Activated CD4-positive, alpha-beta T cell treated with anti-CD3 and anti-CD28 coated beads, Interleukin-2, amount 10 ng/mL, durations not matched to agents 7 days and 5 days (primary cell): ENCODE measurements at places on chromosomes 2 and 18. TPM values are rescaled to one million over a fixed set of nuclear protein-coding genes. Genes with fewer than 3 reads are reported as not detected.

The SERPINB3 gene
- not detected for total RNA-seq

The BMP10 gene
- not detected for total RNA-seq

The SERPINB8 gene
- 5.3 TPM for total RNA-seq

The CFAP53 gene
- total RNA-seq = 0.50 TPM

The KCNE4 gene
- total RNA-seq = not detected

The PID1 gene
- not detected for total RNA-seq

The SNORC gene
- 1.1 TPM for total RNA-seq

The SAG gene
- total RNA-seq = not detected

The ADCYAP1 gene
- not detected for total RNA-seq

The HRH4 gene
- 0.07 TPM for total RNA-seq

The TFPI gene
- not detected for total RNA-seq

The RESP18 gene
- total RNA-seq = not detected

DNA sequence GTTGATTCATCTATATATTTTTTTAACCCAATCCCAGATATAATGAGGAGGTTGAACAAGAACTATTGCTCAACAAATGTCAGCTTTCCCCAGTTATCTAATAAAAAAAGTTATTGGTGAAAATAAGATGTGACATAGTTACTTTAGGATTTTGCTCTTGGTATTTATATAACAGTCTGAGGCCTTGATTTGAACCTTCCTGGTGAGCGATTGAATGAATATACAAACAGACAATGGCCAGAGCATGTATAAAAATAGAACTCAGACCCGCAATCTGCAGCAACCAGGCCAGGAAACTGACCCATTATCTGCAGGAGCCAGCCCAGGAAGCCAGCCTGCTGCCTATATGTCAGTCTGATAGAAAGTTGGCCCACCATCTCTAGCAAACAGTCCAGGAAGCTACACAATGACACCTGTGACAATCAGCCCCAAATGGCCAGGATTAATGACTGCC, 81.6 kb downstream of the HS6ST1 start:
- H3K36me3 ChIP-seq = no peaks in the 10 kb centered on the region
- DNase-seq = no peak
- H3K4me3 ChIP-seq = no peak overlapping the region
- peaks cover 6% of the 10 kb centered on the region for H3K4me1 ChIP-seq
- no peak overlapping the region for H3K27ac ChIP-seq

- H3K27ac ChIP-seq = no peak overlapping the region
- H3K4me1 ChIP-seq = peaks cover 63% of the 10 kb centered on the region
- H3K27me3 ChIP-seq = peaks cover 21% of the 10 kb centered on the region
- H3K36me3 ChIP-seq = peaks cover 6% of the 10 kb centered on the region
Observed at GRCh38 chr2:241862093-241862492, 3.4 kb upstream of the PDCD1 start.

- no peak overlapping the region for H3K27ac ChIP-seq
- peaks cover 1% of the 10 kb centered on the region for H3K36me3 ChIP-seq
- peaks cover 36% of the 10 kb centered on the region for H3K4me1 ChIP-seq
- DNase-seq = no peak
Observed at GRCh38 chr18:55585920-55586561, 2.0 kb downstream of the TCF4 start.

- DNase-seq = no peak
- no peak overlapping the region for H3K4me3 ChIP-seq
- no peaks in the 10 kb centered on the region for H3K27me3 ChIP-seq
- no peaks in the 10 kb centered on the region for H3K4me1 ChIP-seq
Observed at GRCh38 chr18:40148960-40149359, 1806.1 kb upstream of the PIK3C3 start.

DNA sequence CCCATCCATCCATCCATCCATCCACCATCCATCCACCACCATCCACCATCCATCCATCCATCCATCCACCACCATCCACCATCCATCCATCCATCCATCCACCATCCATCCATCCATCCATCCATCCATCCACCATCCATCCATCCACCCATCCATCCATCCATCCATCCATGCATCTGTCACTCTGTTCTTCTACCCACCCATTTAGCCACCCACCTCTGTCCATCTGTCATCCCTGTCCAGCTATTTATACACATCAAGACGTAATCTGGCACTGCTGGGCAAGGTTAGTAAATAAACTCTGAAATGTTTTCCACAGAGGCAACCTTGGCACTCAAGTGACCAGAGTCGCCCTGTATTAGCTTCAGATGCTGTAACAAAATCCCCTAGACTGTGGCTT, 120.9 kb downstream of the RTP5 start:
- H3K36me3 ChIP-seq = no peaks in the 10 kb centered on the region
- no peak overlapping the region for H3K4me3 ChIP-seq
- no peaks in the 10 kb centered on the region for H3K27me3 ChIP-seq
- no peak overlapping the region for H3K27ac ChIP-seq
- peaks cover 5% of the 10 kb centered on the region for H3K4me1 ChIP-seq
- DNase-seq = no peak

DNA sequence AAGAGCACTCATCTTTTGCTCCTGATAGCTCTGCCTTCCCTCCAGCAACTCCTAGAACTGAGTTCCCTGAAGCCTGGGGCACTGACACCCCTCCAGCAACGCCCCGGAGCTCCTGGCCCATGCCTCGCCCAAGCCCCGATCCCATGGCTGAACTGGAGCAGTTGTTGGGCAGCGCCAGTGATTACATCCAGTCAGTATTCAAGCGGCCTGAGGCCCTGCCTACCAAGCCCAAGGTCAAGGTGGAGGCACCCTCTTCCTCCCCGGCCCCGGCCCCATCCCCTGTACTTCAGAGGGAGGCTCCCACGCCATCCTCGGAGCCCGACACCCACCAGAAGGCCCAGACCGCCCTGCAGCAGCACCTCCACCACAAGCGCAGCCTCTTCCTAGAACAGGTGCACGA, 62.4 kb downstream of the TET3 start:
- H3K27me3 ChIP-seq = no peaks in the 10 kb centered on the region
- H3K4me1 ChIP-seq = peaks cover 19% of the 10 kb centered on the region
- H3K27ac ChIP-seq = no peak overlapping the region
- no peak for DNase-seq

DNA sequence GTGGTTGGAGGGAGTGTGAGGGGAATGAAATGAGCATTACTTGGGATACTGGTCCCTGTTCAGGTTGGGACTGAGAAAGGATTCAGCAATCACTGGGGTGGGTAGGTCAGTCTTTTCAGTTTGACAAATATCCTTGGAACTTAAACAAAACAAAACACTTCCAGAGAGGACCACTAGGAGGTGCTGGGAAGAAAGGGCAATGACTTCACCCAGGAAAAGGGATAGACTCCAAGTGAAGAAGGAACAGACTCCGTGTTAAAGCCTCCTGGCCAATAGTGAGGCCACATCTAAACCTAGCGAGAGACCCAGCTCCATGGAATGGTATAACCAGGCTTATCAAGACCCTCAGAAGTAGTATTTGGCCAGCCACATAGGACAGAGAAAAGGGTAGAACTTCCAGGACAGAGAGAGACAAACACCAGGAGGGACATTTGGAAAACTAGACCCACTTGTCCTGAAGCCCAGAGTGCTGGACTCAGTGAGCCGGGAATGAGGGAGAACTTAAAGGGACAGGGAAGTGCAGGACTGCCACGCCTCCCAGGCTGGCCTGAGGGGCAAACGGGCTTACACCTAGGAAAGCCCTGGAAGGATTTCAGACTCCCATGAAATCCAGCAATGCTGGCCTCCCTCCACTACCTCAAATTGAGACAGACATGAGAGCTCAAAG, 19.6 kb upstream of the KCNG3 start:
- no peaks in the 10 kb centered on the region for H3K36me3 ChIP-seq
- DNase-seq = peak; percentile 30
- peaks cover 10% of the 10 kb centered on the region for H3K4me1 ChIP-seq
- H3K27me3 ChIP-seq = no peaks in the 10 kb centered on the region

DNA sequence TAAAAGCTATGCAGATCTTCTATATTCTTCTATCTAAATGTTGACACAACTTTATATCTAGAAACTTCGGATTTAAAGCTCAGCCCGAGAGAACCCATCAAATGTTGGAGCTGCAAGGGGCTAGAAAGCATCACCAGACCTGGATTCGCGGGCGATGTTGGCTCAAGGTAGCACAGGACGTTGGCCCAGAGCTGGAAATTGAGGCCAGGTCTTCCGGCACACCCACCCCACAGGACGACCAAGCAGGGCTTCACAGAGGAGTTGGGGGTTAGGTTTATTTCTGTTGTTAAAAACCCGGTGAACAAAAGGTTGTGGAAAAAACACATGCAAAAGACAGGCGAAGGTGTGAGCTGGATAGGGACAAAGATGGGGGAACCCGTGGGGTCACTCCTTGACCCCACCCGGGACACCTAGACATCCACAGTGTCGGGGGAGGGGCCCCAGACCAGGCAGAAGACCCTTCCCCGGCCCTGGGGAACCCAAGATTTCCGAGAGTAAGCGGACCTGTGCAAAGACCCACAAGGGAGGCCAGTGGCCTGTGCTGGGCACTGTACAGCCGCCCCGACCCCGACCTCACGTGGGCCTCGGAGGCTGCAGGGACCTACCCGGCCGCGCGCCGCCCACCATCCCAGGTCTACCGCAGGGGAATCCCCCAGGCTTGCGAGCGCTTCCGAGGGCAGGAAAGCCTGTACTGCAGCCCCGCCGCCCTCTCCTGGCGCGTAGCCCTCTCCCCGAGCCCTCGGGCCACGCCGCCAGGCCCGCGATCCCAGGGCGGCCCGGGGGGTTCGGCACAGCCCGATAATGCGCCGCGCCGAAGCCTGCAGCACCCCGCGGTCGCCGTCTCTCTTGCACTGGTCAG, 1.8 kb upstream of the AGBL5 start:
- peak overlapping the region; percentile 96 for H3K4me3 ChIP-seq
- peaks cover 5% of the 10 kb centered on the region for H3K36me3 ChIP-seq
- peaks cover 5% of the 10 kb centered on the region for H3K27me3 ChIP-seq
- peak; percentile 53 for DNase-seq
- H3K4me1 ChIP-seq = peaks cover 23% of the 10 kb centered on the region

DNA sequence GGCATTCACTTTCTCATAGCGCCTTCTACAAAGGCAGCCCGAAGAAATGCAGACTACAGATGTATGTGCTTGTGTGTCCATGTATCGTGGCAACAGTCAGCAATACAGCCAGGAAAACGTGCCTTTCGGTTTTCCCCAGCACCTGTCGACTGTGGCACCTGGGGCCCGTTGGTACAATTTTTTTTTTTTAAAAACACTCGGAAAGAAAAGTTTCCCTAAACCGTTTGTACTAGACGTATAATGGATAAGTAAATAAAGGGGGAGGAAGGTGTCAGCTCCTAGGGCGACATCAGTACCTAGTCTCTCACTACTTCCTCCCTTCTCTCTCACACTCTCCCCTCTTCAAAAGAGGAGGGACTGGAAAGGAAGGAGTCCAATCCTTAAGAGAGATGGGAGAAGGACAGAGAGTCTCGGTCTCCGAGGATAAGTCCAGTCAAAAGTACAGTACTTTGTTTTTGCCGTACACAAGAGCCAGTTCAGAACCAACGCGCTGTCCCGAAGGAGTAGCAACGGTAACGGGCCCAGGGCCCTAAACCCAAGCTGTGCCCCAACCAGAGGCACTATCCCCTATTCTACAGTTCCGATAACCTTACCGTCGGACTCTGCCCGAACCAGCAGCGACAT, 759 bp downstream of the PPP4R3B start:
- no peak overlapping the region for H3K4me3 ChIP-seq
- peaks cover 38% of the 10 kb centered on the region for H3K36me3 ChIP-seq
- no peaks in the 10 kb centered on the region for H3K27me3 ChIP-seq

DNA sequence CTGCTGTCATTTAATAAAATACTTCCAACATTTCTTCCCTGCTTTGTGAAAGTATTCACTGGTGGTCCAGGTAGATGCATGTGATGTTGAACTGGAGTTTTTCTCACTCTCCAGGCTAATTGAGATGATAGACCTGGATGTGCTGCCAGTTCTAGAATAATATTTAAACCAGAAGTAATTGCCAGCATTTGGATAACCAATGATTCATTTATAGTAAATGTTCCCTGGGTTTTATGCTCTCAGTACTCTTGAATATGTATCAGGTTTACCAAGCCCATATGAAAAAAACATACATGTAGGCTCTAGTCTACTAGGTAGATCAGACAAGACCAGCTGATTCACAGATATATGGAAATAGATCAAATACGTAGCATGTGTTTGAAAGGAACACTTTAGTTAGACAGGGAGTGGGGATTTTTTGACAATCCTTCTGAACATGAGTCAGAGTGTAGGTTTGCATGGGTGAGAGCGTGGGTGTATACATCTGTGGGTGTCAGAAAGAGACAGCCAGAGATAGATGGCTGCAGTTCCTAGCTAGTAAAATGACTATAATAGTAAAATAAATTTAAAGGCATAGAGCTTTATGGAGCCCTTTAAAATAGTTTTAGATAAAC, 115.1 kb downstream of the NAB1 start:
- H3K4me3 ChIP-seq = no peak overlapping the region
- H3K27ac ChIP-seq = no peak overlapping the region
- no peak for DNase-seq
- peaks cover 15% of the 10 kb centered on the region for H3K4me1 ChIP-seq

GRCh38 chr2:7812231-7812995, 869.4 kb upstream of the ID2 start:
- peaks cover 3% of the 10 kb centered on the region for H3K36me3 ChIP-seq
- no peaks in the 10 kb centered on the region for H3K4me1 ChIP-seq
- no peak for DNase-seq
- H3K4me3 ChIP-seq = no peak overlapping the region
- no peak overlapping the region for H3K27ac ChIP-seq

DNA sequence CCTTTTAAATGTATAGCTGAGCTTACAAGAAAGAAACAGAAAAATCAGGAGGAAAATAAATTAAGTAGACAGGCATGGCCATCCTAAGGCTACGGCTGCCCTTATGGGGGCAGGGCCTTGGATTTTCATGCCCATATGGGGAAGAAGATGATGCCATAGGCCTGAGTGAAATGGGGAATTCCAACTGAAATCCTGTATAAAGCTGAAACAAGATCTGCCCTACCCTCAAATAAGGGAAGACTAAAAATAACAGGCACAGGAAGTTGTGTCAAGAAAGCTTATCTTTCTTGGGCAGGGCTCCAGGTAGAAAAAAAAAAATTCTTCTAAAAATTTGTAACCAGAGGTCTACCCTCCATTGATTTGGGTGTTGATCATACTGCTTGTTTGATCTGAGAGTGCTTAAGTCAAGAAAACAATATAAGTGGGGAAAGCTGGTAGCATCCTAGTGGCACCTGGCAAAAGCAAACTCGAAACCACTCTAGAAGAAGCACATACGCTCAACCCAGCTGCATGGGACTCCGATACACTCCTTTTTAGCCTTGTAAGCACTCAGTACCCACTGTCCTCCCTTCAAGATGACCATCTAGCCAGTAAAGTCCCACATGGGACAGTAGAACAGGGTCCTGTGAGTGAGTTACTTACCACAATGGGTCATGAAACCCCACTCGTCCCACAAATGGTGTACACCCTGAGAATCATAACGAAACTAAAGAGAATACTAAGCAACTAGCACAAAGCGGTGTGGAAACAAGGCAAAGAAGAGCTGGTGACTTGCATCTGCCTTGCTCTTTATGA, 22.3 kb downstream of the DNAH7 start:
- H3K36me3 ChIP-seq = no peaks in the 10 kb centered on the region
- no peak overlapping the region for H3K4me3 ChIP-seq
- H3K27ac ChIP-seq = no peak overlapping the region
- no peak for DNase-seq
